T follicular helper cell (primary cell): ENCODE measurements at places on chromosomes 7 and 10.

- DNase-seq, result no peak
Measured at GRCh38 chr10:4046030-4046429, 261.0 kb upstream of the KLF6 start.

GRCh38 chr7:157879391-157879790, 542.6 kb downstream of the DNAJB6 start:
- DNase-seq, result no peak

DNA sequence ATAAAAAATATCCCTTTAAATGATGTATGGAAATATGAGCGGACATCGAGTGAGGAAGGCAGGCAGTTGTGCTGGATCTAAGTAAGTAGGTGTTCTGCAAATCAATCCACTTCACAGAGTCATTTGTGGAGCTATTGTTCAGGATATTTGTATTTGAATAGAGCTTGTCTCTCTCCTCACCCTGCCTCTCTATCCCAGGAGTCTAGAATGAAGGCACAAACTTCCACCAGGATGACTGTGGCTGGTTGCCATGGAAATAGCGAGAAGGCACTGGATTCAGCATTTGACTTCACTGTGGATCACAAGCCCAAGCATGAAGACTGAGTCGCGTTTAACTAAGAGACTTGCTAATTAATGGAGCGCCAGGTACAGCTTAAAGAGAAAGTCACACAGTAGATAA, 53.2 kb downstream of the NPY start:
- no peak for DNase-seq

DNA sequence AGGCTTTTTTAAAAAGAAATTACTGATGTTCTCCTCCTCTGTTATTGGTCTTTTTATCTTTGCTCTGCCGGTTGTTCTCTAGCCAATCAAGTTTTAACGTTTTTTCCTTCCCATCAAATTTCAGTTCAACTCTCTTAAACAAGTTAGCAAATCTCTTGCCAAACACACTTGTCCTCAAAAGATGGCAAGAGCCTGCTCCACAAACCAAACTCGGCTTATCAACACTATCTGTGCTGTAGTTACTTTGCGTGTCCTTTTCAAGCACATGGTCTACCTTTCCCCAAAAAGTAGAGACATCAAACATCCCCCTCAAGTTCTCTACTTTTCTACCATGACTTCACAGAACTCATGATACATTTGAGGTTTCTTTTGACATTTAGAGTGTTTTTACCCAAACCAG, 71.3 kb downstream of the OSBPL3 start:
- DNase-seq, result no peak

- DNase-seq, result no peak
Measured at GRCh38 chr10:96450529-96451207, 63.1 kb downstream of the TLL2 start.

DNA sequence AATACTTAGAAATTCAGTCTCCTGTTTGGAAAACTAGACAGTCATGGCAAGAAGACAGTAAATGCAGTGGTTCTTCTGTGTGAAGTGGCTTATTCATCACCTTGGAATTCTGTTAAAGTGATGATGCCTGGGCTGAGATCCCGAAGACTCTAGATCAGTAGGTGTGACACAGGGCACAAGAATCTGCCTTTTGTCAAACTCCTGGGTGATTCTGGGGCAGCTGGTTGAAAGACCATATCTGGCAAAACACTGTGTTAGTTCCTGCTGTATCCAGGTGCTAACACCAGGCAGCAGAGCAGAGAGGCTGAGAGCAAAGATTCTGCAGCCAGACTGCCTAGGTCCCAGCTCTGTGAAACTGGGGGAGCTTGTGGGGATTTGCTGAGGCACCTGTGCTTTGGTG, 26.5 kb downstream of the MRC1 start:
- DNase-seq, result no peak

GRCh38 chr10:87066865-87067264, 27.8 kb downstream of the GLUD1 start:
- no peak for DNase-seq

DNA sequence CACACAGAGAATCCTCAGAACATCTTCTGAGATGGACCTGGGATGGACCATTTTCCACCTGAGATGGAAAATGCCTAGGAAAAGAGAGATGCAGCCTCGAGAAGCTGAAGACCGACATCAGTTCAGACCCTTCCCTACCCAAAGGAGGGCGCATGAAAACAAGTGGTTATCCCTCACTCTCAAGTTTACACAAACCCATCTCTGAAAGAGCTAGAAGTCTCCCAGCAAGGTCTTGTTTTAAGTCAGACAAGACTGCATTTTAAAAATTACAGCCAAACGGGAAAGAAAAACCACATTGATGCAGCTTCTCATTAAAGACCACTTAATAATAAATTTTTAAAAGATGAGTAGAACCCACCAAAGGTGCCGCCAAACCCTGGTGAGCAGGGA, 1.3 kb downstream of the RAPGEF5 start:
- no peak for DNase-seq

DNA sequence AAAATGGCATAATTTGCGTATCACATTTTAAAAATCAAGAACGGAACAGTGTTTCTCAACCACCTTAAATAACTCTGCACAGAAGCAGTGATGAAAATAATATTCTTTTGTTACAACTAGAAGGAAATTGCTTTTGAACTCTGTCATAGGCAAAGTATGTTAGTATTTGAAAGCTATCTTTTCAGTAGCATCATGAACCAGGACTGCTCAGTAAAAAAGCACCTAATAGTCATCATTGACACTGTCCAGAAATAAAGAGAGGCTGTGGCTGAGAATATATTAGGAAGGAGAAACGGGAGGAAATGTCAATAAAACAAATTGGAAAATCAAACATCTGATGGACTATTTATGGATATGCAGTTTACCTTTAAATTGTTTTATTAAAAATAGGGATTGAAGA, 237.2 kb upstream of the AKR1E2 start:
- DNase-seq, result no peak

GRCh38 chr10:10803278-10803677, 214.4 kb upstream of the CELF2 start:
- DNase-seq, result no peak

DNA sequence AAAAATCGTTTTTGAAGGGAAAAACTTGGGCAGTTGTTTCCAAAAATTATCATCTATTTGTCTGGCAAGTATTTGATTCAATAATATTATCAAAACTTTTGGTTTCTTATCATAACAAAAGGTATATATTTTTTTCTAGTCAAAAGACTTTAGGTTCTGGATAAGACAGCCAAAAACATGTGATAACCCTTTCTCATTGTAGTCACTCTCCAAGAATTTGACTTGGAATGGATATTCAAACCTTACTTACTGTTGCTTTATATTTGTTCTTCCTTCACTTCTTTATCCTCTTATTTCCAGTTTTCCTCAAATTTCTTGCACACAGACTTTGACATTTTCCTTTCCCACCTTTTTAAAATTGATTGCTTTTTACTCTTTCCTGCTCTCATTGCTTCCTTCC, 140.9 kb upstream of the FAM3C start:
- DNase-seq, result no peak

GRCh38 chr10:62170732-62171131, 97.9 kb downstream of the RTKN2 start:
- no peak for DNase-seq

DNA sequence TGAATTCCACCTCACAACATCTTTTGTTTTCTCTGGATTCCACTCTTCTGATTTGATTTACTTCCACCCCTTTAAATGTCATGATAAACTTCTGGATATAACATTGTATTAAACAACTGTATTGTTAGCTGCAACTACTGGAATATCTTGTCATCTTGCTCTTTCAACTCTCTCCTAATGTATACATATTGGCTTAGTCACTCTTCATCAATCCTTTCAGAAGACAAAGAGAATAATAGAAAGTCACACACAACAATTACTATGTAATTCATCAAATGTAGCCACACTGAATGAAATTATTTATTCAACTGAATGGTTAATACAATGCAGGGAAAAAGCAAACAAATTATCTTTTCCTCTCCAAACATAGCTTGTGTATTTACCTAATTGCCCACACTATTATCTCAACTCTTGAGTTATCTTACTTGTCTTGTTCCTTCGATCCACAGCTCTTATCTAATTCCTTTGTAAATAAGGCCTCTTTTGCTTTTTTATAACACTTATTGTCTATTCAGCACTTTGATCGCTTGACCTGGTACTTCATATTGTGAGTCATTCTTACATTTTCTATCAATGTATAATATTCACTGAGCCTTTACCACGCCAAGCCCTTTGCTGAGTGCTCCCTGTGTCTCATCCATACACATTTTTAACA, 16.7 kb downstream of the SEMA3A start:
- no peak for DNase-seq

DNA sequence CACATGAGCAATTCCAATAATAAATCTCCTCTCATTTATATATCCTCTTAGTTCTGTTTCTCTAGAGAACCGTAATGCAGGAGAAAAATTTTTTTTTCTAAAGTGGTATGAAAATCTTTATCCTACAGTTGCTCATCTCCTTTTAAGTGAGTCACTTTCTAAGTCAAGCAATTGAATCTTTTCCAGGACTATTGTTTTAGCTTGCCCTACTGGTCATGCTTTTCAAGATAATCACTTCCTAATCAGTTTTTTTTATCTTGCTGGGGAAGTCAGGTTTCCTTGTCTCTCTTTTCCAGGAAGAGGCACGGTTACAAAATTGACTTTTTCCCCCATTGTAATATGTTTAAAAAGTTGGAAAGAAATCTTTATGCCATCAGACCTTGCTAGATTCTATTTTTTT, 44.0 kb downstream of the INPP5F start:
- no peak for DNase-seq

DNA sequence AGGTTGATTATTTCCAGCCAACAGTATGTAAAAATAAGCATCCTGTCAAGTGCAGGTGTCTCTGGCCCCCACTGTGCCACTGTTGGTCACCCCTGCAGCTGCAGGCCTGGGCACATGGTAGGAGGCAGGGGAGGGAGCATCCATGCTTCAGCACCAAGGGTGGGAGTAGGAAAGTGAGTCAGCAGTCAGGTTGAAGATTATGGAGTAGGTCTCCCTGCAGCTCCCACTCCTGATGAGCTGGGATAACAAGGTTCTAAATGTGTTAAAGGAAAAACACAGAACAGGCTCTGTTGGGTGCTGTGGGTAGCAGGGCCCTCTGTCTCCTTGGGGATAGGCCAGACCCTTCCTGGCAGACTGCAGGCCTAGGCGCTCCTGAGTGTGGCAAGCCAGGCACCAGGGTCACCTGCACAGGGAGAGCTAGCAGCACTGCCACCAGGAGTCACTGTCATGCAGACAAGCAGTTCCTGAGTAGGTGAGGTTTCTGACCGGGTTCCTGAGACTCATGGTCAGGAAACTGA, 59.3 kb downstream of the NUDCD3 start:
- no peak for DNase-seq

DNA sequence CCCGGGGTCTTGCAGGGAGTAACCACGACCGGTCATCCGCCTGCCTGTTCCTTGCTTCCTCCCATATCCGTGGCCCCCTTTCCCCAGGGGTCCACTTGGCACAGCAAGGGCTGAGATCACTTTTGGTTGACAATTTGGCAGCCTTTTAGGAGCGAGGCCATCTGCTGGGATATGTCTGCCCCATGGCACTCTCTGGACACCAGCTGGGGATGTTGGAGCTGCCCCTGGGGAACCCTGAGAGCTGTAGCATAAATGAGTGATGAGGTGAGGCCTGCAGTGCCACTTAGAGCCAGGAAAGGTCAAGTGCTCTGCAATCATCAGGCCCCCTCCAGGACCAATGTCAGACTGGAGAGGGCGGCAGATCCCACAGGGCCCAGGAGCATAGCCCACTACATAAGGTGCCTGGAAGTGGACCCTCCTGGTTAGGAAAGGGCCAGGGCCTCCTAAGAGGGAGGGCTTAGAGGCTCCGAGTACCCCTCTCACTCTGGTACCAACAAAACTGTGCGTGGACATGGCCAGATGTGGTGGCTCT, 92.1 kb downstream of the HIP1 start:
- DNase-seq, result no peak

DNA sequence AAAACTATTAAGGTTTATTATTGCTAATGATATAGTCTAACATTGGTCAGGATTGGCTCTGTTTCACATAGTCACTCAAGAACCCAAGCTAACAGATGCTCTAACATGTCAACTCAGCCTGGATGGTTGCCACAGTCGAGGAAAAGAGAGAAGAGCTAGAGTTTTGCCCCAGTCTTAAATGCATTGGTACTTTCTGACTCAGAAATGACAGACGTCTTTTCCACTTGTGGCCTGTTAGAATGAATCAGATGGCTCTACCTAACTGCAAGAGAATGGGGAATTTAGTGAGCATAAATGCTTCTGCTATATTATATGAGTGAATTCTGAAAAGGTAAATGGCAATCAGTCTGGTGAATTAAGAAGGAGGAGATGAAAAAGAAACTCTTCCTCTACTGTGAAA, 13.9 kb downstream of the HECTD2 start:
- DNase-seq, result no peak

DNA sequence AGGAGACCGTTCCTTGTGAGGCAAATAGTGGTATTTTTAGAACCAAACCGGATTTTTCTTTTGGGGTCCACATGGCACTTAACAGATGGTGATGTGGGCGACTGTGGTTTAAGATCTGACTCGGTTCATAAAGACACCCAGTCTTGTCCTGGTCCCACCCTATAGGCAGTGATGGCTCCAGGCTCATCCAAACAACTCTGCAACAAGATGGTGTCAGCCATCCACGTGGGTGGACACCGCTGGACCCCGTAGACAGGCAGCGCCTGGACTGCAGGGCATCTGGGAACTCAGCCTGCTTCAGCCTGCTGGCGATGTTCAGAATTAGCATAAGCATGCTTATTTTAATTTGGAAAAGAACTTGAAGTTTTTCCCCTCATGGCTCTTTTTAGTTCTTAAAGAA, 258.4 kb upstream of the FZD1 start:
- no peak for DNase-seq

DNA sequence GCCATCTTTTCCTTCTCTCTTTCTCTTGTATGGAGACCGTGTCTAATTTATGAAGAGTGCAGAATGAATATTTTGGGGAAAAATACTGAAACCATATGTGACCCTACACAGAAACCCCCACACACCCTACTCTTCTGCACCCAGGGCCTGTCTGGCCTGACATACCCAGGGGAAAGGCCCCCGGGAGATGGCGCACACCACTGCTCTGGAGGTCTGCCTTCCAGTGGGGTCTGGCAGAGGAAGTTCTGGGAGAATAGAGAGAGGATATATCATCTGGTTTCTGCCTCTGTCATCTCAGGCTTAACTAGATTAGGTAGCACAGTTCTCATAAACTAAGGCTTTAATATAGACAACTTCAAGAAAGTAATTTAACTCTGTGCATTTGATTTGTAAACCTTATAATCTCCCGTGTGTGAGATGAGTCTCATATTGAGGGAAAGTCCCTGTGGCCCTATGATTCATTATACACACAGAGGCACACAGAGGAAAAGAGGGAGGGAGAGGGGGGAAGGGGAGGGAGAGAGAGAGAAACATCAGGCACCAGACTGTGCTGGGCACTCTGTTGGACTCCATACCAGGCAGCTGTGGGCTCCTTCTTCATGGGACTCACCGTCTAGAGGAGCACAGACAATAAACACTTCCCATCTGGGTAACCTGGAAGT, 123.3 kb downstream of the AOAH start:
- no peak for DNase-seq
